ENCODE measurements at places on chromosomes 7 and 10.

DNA sequence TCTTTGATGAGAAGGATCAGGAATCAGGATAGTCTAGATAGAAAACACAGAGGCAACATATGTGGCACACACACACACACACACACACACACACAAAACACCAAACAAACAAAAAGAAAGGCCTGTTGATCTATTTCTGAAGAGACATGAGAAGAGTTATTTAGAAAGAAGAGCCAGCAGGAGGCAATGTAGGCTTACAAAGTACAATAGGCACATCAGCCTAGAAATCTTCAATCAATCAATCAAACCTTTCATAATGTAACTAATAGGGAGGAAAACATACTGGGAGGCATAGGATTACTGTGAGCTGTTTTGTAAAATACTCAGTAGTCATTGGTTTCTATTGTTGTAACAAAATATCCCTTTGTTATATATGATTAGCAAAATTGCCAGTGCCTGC is 47.3 kb upstream of the TES start:
- DNase-seq = no peak

DNA sequence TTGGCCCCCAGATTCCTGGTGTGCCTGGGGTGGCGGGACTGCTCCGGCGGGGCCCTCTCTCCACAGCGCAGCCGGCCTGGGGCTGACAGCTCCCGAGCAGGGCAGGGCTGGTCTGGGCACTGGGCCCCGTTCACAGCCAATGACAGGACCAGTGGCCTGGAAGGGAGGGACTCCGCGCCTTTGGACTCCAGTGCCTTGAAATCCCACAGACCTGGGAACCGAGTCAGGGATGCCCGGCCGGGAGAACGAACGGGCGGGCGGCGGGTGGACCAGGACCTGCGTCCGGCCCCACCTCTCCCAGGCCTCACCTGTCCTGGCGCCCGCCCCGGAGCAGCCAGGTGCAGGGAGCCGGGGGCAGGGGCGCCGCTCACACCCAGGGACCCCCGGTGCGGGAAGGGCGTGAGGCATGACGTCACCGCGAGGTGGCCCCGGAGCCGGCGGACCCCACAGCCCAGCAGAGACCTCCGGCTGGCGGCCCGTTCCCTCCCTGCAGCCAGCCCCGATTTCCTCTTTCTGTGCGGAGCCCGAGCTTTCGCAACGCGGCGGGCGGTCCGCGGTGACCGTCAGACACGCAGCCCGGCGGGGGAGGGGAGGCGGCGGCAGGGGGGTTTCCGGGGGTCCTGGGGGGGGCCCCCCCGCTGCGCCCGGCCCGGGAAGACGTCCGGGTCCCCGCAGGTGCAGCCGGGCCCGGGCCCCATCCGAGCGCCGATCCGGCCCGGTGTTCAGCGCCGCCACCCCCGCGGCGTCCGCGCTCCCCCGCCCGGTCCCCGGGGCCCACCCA is 743 bp downstream of the ADAP1 start:
- no peak for DNase-seq

DNA sequence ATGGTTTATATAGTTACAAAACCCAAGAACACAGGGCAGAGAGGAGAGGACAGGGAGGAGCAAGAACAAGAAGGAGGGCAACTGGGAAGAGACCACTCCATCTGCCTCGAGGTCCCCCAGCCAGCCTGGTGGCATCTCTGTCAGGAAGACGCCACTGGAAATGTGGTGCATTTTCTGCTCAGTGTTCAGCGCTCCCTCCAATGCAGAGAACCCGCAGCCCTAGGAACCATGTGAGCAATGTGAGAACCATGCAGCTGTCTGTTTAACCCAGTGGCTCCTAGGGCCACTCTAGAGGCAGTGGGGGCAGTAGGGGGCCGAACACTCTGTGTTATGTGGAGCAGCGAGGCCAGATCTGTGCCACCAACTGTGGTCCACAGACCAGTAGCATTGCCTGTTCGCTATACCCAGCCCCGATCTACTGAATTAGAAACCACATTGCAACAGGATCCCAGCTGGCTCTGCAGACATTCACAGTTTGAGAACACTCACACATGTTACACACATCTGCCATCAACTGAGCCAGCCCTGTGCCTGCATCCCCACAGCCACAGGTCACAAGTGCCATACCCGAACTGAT is 110.2 kb downstream of the CPXM2 start:
- DNase-seq = no peak

DNA sequence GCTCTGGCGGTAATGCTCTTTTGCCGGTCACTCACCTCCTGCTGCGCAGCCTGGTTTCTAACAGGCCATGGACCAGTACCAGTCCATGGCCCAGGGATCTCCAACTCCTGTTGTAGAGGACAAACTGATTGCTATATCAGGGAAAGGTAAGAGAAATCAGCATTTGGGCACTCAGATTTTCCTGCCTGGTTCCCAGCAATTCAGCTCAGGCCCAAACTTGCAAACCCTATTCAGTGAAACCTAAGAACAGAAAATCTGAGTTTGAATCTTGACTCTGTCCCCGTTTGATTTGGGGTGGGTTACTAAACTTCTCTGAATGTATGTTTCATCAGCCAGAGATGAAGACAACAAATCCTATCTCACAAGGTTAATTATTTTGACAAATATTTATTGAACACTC is 77.4 kb downstream of the GFRA1 start:
- DNase-seq = no peak

DNA sequence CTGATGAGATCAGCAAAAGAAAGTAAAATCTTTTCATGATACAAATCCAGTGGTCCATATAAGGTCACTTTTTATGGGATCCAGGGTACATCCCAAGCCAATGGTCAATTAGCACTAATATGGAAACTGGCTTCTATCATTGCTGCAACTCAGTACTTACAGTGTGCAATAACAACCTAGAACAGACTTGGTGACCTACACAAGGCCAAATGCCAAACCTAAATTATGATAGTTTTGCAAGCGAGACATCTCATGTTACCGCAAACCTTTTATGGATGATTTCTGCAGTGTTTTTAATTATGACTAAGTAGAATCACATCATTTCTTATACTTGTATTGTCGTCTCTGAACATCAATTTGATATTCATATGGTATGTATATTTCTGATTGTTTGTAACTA is 583.5 kb upstream of the SEMA3D start:
- DNase-seq = no peak

- no peak for DNase-seq
Measured at GRCh38 chr10:36738738-36739431, 386.5 kb upstream of the ANKRD30A start.

GRCh38 chr7:35487402-35487801 is 207.5 kb downstream of the HERPUD2 start:
- DNase-seq = no peak

GRCh38 chr7:113209449-113210203 is 91.3 kb upstream of the SMIM30 start:
- no peak for DNase-seq
